ENCODE measurements at places on chromosomes 4 and X.

DNA sequence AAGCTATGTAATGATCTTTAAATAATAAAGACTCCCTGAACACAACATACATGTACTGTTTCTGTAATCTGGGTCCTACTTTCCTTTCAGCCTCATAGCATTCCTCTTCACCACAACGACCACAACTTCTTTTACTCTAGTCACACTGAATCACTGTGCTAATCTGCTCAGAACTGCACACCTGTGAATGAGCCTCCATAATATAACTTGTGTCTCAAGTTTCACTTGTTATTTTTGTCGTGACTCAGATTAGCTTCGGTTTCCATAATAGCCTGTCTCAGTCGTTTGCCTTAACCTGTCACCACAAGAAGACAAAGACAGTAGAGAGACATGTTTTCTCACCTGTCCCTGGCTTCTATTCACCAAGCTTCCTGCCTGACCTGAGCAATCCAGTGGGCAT, 61.8 kb downstream of the MAGED1 start:
- DNase-seq: no peak

DNA sequence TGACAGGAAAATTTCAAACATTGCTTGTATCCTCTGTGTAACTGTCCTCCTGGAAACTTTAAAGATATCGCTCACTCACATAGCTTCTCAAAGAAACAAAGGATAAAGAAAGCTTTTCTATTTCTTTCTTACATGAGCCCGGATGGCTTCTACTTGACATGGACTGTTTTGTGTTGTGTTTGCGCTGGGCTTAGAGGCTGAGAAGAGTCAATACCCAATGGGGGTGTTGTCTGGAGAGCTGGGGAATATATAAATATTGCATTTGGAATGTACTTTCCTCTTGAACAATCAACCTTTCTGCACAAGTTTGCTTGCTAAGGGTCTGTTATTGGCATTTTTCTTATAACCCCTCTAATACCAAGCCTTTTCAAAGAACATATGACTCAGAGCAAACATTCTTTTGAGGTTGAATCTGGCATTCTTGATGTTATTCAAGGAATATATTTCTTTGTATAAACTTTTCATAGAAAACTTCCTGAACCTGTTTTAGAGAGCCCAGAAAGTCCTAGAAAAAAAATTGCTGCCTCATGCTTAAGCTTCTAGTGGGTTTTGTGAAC, 331.9 kb downstream of the PACRGL start:
- DNase-seq: no peak

GRCh38 chr4:1794809-1795298, 1.8 kb downstream of the FGFR3 start:
- DNase-seq: no peak

- no peak for DNase-seq
Observed at GRCh38 chr4:80133240-80133783, 60.3 kb upstream of the ANTXR2 start.

DNA sequence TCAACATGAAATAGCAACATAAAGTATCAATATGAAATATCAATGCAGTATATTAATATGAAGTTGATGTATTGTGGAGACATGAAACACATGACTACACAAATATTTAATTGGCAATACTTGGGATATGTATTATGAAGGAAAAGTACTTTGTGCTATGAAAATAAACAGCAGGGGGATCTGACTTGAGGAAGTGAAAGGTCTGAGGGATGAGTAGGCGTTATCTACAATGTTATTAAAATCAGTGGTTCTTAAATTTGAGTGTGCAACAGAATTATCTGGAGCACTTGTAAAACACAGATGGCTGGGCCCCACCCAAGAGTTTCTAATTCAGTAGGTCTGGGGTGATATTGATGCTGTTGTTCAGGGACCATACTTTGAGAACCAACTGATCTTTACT, 27.4 kb upstream of the ARX start:
- DNase-seq: no peak

- DNase-seq: no peak
Observed at GRCh38 chr4:110287130-110287529, 88.7 kb upstream of the ELOVL6 start.

- DNase-seq: no peak
Observed at GRCh38 chr4:113979148-113979904, at the start of gene ARSJ. Gene ARSJ (minus strand): TSS chr4:113979647. CDS start chr4:113978834, 813 bp downstream.

DNA sequence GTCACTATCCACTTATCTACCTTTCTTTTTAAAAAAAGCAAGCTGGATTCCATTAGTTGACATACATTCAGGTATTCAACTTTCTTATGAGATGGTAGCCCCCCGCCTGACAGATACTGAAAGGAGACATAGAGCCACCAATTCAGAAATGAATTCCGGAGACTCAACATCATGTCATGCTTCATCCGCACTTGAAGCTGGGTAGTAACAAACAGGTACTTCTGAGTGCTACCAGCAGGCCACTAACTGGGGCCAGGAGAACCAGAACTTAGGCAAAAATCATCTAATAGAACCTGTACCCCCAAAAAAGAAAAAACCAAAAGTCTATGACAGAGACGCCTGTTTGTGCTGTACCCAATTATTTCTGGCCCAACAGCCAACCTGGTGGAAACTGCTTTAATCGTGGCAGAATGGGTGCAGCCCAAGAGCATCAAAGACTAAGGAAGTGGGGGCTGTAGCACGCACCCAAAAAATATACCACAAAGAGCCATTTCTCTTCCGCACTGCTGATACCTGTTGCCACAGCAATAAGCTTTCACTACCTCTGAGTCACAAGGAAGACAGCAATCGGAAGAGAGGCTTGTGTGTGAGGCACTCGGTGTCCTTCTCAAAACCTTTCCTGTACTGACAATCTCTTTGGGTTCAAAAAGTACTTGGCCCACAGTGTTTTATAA, 84.8 kb downstream of the AFAP1 start:
- DNase-seq: no peak

DNA sequence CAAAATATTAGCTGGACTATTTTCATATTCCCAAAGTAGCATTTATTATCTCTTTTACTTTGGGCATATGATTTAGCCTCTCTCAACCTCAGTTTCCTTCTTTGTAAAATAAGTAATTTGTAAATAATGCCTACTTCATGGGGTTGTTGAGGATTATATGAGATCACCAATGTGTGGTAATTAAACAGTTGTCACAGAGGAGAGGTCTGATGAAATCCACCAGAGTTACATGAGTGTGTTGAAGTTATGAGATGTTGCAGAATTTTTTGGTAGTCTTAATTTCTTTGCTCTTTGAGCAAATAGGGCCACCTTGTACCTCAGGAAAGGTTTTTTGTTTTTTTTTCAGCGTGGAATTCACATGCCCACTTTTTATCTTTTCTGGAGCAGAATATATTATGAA, 1.4 kb downstream of the COX7B start:
- DNase-seq: no peak

DNA sequence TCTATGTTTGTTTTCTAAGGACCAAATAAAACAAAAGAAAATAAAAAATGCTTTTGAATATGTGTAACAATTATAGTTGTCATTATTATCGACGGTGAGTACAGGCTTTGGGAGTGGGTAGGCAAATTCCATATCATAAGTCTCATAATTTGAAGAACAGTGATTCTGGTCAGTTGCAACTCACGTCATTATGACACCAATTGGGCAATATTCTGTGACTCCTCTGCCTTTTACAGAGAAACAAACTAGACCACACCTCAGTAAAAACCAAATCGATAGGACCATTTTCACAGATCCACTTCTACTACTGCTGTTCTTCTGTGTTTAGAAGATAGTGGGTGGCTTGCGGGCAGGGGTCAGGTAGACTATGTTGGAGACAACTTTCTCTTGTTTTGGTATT, 250.1 kb downstream of the C4orf33 start:
- no peak for DNase-seq

DNA sequence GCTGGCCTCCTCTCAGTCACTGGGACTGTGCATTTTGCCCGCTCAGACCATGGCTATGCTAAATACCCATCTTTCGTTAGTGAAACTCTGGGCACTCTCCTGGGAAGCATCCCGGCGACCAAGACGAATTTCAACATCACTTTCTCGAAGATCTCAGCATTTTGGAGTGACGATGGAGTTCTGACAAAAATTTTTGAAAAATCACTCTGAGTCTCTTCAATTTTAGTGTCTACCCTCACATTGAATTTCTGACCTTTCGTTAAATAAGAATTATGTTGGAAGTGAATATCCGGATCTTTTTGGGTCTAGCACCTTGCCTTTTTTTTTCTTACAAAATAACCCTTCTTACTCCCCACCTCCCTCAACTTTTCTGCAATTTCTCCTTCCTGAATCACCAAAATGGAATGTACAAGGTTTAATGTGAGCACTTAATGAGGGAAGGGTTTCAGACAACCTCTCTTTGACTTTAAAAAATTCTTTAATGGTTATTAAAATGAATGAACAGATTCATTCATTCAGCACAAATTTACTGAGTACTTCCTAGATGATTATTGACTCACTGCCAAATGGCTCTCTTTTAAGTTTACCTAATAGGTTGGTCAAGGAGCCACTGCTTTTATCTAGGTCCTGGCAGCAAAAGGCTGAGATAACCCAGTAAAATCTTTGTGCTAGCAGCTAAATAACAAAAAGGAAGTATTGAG, 746 bp upstream of the AADAT start:
- no peak for DNase-seq

GRCh38 chrX:140804292-140804691, 94.7 kb downstream of the LINC00632 start:
- no peak for DNase-seq

GRCh38 chr4:59704616-59705015, 1495.5 kb upstream of the ADGRL3 start:
- DNase-seq: no peak

DNA sequence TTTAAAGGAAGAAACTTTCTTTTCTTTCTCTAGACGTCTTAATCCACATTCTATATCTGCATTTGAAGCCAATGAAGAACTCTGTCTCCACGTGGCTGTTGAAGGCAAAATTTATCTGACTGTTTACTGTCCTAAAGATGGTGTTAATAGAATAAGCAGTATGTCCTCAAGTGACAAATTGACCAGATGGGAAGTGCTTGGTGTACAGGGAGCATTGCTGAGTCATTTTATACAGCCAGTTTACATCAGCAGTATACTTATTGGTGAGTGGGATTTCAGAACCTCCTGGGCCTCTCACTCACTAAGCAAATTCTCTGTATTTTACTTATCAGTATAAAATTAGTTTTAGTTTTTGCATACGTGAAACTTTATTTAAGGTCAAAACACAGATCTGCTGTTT, 33.7 kb downstream of the ADAD1 start:
- no peak for DNase-seq

- no peak for DNase-seq
Observed at GRCh38 chr4:79317711-79318110, 8.2 kb downstream of the NAA11 start.

DNA sequence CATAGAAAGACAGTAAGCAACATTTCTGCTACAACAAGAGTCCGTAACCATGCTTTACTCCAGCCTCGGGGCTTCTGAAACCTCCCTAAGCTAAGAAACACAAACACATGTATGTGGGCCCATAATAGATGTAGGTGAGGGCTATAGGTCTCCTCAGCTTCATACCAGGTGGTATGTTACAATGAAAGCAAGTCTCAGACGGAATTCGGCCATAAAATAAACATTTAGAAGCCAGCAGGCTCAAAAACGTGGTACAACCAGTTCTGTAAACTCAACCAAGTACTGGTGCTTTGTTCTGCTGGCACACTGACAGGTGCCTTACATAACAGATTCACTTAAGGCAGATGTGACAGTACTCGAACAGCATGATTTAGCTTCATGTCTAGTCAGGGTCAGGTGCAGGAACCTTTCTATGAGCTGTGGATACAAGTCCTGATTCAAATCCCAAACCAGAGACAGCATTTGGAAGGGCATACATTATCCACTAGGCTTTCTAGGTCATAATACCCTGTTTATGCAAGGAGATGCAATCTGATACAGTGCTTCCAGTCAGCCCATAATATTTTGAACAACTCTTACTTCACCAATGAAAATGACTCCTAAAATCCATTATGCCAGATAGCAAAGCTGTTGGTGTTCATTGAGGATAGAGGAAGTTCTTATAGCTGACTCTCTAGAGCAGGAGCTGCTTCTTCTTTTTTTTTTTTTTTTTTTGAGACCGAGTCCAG, 113.8 kb upstream of the ENPP6 start:
- DNase-seq: no peak

- no peak for DNase-seq
Observed at GRCh38 chrX:8025705-8026104, 98.5 kb upstream of the PNPLA4 start.

GRCh38 chr4:147815741-147816140, 83.9 kb downstream of the ARHGAP10 start:
- no peak for DNase-seq

Measured in caudate nucleus (tissue), 63 donors.